ENCODE measurements at places on chromosomes 3 and 15.

GRCh38 chr3:123759311-123759710, 124.8 kb downstream of the MYLK start:
- DNase-seq: no peak

GRCh38 chr3:195160257-195160898, 110.6 kb downstream of the XXYLT1 start:
- no peak for DNase-seq

- DNase-seq: no peak
These were observed 28.6 kb downstream of the SOX14 start for GRCh38 chr3:137792626-137793271.

- no peak for DNase-seq
These were observed 412 bp downstream of the SLC41A3 start for GRCh38 chr3:126083511-126083912.

DNA sequence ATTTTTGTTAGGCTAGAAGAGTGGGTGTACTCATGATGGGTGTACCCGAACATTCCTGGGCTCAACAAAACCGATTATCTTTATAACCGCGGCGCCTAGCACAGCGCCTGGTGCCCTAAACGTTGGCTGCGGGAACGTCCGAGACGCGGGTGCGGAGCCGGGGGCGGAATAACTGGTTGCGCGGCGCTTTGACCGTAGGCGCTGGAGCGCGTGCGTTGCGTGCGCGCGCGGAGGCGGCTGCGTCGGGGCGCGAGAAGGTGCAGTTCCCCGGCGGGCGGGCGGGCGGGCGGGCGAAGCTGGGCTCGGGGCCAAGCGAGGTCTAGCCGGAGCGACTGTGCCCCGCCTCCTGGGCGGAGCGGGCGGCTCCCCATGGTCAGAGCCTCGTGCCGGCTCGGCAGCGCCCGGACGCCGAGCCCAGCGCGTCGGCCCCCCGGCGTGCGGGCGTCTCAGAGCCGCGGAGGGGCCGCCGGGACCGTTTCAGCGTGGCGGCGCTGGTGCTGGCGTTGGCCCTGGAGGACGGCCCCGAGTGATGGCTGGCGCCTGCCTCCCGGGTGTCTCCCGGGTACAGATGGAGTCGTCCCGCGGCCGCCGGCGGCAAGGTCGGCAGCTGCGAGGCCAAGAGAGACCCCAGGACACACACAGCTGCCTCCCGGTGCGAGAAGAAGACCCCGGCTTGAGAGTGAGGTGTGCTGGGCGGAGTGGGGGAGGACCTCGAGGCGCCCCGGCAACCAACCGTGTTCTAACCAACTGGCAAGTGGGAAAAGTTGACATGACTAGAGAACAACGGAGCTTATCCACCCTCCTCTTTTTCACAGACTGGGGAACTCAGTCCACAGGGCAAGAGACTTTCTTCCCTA, at the start of gene PLAAT1:
Gene PLAAT1 (plus strand): TSS at position 373 of the 857 bp plus-strand sequence. CDS start 14,429 bp downstream, outside the sequence.
- DNase-seq: no peak

GRCh38 chr3:99648101-99648500, 9.7 kb downstream of the COL8A1 start:
- DNase-seq: no peak

DNA sequence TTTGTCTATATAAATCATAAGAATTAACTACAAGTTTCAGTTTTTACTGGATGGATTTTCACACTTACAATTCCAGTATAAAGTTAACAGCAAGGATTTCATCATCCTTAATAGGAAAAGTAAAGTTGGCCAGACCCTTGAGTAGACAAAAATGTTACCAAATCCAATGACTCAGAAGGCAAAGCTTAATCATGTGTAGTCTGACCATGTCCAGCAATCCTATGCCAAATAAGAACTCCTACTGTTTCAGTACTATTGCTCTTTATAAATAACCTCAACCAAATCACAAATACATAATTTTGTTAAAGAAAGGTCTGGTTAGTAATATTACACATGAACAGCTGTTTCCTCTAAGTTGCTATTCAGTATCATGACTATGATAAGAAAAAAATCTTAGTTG, 35.0 kb downstream of the PLOD2 start:
- DNase-seq: no peak

- no peak for DNase-seq
These were observed 631.5 kb downstream of the PYDC2 start for GRCh38 chr3:192092388-192093005.

- DNase-seq: no peak
These were observed 24.1 kb upstream of the MINAR1 start for GRCh38 chr15:79408041-79408440.

GRCh38 chr3:9686050-9686550, 17.5 kb upstream of the CPNE9 start:
- no peak for DNase-seq

DNA sequence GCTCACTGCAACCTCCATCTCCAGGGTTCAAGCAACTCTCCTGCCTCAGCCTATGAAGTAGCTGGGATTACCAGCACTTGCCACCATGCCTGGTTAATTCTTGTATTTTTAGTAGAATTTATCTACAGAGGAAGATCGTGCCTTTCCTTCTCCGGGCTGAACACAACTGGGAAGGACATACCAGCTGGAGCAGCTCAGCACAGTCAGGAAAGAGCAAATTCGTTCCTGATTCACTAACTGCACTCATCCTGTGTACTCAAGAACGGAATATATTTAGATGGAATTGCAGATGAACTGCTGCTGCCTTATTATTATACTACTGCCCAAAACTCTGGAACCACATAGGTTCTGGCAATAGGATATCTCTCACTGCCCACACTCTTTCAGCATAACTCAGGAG, 27.1 kb upstream of the P4HTM start:
- no peak for DNase-seq

- no peak for DNase-seq
These were observed 212.5 kb downstream of the CHST2 start for GRCh38 chr3:143332026-143332425.

- DNase-seq: no peak
These were observed 270.9 kb upstream of the CCDC54 start for GRCh38 chr3:107106316-107106715.

GRCh38 chr3:23612296-23612891, 193.4 kb upstream of the UBE2E1 start:
- no peak for DNase-seq

GRCh38 chr15:93036951-93037819, 51.8 kb downstream of the RGMA start:
- no peak for DNase-seq

DNA sequence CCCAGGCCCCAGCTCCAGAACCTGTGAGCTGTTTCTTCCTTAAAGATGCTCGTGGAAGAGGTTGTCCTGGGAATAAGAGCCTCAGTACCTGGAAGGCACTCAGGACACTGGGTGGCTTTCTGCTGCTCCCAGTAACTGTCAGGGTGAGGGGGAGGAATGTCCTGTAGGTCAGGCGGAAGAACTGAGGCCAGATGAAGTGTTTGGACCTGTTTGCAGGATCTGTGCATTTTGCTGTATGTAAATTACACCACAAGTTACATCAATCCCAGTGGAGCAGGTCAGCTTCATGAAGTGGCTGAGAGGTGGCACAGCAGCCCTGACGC, 27.1 kb downstream of the HDAC11 start:
- DNase-seq: no peak

DNA sequence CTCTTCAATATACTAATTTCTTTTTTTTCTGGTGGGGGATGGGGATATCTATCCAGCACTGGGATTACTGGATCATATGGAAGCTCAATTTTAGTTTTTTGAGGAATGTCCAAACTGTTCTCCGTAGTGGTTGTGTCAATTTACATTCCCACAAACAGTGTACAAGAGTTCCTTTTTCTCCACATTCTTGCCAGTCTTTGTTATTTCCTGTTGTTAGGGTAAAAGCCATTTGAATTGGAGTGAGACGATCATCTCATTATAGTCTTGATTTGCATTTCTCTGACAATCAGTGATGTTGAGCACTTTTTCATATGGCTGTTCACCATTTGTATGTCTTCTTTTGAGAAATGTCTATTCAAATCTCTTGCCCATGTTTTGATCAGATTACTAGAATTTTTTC, 12.8 kb upstream of the WDR49 start:
- no peak for DNase-seq

- no peak for DNase-seq
These were observed 25.8 kb downstream of the PLA2G4D start for GRCh38 chr15:42068601-42069000.

DNA sequence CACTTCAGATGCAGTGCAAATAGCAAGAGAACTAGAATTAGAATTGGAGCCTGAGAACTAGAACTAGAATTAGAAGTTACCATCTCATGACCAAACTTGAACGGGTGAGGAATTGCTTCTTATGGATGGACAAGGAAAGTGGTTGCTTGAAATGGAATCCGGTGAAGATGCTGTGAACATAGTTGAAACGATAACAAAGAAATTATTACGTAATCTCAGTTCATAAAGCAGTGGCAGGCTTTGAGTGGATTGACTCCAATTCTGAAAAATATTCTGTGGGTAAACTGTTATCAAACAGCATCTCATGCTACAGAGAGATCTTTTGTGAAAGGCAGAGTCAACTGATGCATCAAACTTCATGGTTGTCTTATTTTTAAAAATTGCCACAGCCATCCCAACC, 48.0 kb upstream of the GSK3B start:
- no peak for DNase-seq

DNA sequence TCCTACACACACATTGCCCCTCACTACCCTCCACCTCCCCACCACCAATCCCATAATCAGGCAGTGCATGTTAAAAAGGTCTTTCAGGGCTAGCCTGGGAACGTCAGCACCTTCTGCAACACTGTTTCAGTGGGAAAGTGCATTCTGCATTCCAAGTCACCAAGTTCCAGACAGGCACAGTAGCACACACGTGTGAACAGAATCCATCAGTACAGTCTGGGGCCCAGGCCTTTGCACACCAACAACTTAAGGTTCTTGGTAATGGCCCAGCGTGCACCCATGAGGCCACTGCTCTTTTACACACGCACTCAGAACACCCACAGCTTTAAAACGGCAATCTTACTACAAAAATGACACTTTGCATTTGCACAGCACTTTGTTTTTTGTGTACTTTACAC, 1.2 kb downstream of the ANXA2 start:
- no peak for DNase-seq

DNA sequence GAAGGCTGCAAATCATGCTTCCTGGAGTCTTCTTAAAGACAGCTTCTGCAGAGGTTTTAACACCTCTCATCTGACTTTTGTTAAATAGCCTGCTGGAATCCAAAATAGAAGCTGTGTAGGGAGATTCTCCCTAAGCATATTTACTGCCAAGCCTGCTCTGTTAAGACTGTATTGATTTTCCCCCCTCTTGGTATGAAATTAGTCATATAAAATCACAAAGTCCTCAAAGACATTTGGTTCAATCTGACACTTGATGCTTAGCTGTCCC, 94.6 kb downstream of the ITPR1 start:
- no peak for DNase-seq

GRCh38 chr15:56950979-56951378, 32.5 kb downstream of the TCF12 start:
- DNase-seq: no peak

DNA sequence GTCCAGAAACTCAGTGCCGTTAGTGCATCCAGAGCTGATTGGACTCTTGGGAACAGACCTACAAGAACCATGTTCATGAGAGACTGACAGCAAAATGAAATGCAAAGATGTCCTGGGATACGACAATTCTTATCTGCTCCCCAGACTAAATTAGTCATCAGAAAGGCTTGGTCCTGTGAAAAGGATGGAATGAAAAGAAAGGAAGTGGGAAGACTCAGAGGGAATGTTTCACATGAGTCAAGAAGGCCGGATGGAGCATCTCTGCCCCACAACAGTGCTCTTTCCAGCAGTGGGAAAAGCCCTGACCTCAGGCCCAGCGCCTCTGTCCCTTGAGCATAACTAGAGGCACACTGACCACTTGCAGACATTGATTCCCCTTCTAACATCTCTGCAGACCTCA, 39.3 kb upstream of the UACA start:
- no peak for DNase-seq

GRCh38 chr15:52004806-52005205, 14.2 kb upstream of the MAPK6 start:
- DNase-seq: no peak

- DNase-seq: no peak
These were observed 15.3 kb upstream of the TMEM115 start for GRCh38 chr3:50374363-50375257.
